RWPE1 (cell line): ENCODE measurements at places on chromosomes 13 and 19.

DNA sequence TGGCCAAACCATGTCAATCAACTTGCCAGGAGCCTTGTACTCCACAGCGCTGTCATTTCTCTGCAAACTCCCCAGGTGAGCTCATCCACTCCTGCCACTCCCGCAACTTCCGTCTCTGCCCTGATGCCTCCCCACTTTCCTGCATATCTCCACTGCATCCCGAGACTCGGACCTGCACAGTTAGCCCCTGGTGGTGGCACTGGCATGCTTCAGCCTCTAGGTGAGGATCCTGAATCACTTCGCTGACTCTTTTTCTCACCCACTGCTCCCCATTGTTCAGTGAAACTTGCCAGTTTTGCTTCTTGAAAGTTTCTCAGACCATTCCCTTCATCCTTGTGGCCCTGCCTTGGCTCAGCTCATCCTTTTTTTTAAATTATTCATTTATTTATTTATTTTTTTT lies 3.4 kb upstream of the CTU1 start:
- no peak for DNase-seq

DNA sequence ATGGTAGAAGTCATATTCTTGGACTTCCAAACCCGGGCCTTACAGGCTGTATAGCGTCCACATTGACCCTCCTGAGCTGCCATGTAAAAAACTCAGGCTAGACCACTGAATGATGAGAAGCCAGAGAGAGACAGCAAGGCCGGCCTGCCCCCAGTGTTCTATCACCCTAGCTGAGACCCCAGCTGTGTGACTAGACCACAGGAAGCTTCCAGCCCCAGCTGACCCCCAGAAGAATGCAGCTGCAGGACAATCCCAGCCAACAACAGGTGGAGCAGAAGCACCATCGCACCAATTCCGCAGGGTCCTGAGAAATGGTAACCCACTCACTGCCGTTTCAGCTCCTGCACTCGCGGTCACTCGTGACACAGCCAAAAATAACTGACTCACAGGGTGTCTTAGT lies 2.9 kb upstream of the ATP11A start:
- DNase-seq, result no peak

GRCh38 chr19:34299576-34299975 lies 45.2 kb downstream of the GARRE1 start:
- no peak for DNase-seq

DNA sequence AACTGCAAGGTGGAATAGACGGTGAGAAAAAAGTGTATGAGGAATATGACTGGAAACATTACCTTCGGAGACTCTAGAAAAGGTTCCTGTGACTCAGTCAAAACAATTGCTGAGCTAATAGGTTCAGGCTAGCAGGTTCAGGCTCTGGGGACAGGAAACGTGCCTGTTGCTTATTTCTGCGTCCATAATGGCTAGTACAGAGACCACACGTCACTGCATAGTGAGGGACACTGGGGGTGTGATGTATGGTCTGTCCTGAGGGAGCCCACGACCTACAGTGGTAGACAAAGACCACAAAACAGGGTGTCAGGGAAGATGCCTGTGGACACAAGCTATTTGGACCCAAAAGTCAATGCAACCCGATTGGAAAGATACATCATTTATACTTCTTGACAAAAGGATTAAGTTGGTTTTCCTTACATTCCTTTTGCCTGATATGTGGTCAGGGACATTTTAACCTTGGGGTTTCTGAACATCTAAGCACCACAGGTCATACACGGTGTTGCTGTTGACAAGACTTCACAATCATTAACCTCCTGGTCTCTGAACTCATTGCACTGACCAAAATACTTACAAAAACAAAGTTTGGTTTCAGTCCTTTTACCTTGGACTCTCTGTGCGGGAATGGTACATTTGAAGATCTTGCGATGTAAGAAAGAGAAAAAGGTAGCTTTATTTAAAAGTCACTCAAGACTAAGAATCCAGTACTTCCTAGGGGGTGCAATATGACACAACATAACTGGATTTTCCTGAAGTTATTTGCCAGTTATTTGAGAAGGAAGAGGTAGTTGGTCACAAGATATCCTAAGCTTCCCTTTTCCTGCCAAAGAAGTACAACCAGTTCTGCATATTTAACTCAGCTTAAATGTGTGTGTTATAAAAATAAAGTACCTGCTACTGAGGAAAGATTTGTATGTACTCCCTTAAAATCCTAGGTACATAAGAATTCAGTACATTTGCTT lies 20.0 kb downstream of the CRYL1 start:
- DNase-seq, result no peak

GRCh38 chr19:49472936-49473335 lies 1.1 kb upstream of the FLT3LG start:
- no peak for DNase-seq

DNA sequence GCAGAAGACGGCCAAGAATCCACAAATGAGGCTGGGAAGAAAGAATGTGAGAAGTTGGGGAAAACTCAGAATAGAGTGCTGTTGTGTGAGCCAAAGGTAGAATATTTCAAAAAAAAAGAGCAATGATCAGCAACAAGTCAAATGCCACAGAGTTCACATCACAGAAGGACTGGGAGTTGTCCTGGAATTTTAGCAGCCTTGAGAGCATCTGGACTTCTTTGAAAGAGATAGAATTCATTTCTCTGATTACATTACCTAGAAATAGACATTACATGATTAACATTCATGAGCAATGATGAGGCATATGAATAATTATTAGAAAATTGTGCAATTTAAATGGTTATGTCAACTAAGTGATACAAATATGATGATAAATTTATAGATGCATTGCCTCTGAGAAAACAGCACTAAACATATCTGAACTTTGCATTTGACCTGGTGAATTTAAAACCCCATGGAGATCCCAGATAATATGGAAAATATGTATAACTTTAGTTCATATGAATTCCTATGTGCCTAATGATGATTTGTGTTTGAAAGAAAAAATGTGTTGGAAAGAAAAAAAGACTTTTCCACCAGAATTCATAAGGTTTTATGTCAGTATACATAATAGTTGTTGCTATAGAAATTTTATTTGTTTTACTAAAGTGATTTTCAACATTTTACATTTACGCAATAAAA lies 186.2 kb downstream of the POSTN start:
- no peak for DNase-seq
